ENCODE measurements at places on chromosomes 3 and 15.
A peak's percentile ranks its signal among the peaks of the same experiment; 100 is the strongest.

DNA sequence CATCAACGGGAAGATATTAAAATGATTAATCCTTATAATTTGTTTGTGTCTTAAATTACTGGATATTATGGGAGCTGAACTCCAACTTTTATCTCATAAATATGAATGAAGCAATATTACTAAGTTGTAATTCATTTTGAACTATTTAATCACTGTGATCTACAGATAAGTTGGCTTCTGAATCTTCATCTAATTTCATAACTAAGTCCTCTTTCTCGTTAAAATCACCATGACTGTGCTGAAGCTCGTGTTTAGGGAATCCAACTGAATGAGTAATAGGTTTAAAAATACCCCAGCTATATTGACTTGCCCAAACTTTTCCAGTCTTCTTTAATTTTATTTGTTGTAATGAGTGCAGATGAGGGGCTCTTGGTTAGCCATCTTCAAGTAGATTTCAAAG, 14.1 kb downstream of the MDFIC2 start:
- DNase-seq, result no peak

GRCh38 chr15:40481341-40482074, 10.7 kb downstream of the CHST14 start:
- no peak for DNase-seq

- peak; percentile 9 for DNase-seq
These were observed 52.4 kb downstream of the IL1RAP start for GRCh38 chr3:190566043-190566933.

- no peak for DNase-seq
These were observed 9.7 kb downstream of the DGKG start for GRCh38 chr3:186352369-186352768.

- no peak for DNase-seq
These were observed 73.1 kb downstream of the RAB11A start for GRCh38 chr15:65942436-65942835.

DNA sequence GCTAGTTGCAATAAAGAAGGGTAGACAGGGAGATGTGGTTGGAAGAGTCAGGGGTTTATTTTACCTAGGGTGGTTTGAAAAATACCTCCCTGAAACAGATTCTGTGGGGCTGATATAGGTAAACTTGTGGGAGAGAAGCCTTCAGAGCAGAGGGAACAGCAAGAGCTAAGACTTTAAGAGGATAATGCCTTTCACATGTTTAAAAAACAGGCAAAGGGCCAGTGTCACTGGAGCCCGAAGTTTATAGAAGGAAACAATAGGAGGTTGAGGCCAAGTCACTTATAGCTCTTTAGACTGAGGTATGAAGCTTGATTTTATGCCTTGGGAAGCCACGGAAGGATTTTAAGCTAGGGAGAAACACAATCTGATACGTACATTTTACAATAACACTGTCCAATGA, 448.7 kb downstream of the TAFA4 start:
- DNase-seq, result no peak

- no peak for DNase-seq
These were observed 128.7 kb downstream of the PGPEP1L start for GRCh38 chr15:98878862-98879261.

- DNase-seq, result no peak
These were observed 596.3 kb downstream of the PYDC2 start for GRCh38 chr3:192057261-192057660.

GRCh38 chr3:133491481-133492059, 81.9 kb upstream of the CDV3 start:
- DNase-seq, result no peak

Data from amygdala (tissue), 56 donors.